ENCODE measurements at places on chromosomes 1 and 21.

DNA sequence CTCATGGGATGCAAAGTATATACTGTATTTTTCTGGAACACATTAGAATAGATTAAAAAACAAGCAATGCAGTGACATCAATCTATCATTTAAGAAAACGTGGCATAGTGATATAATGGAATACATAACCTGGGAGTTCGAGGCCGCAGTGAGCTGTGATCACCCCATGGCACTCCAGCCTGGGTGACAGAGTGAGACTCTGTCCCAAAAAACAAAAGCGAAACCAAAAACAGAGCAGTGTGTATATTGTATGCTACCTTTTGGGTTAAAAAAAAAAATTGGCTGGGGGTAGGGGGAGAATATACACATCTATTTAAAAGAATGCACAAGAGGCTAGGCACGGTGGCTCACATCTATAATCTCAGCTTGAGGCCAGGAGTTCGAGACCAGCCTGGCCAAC lies 13.5 kb downstream of the SLC2A1 start:
- DNase-seq = no peak

GRCh38 chr1:230141797-230142607 lies 75.0 kb downstream of the GALNT2 start:
- no peak for DNase-seq

- no peak for DNase-seq
Measured at GRCh38 chr1:28910379-28911115, 3.8 kb upstream of the EPB41 start.

- DNase-seq = no peak
Measured at GRCh38 chr1:184061396-184062003, 10.0 kb downstream of the TSEN15 start.

DNA sequence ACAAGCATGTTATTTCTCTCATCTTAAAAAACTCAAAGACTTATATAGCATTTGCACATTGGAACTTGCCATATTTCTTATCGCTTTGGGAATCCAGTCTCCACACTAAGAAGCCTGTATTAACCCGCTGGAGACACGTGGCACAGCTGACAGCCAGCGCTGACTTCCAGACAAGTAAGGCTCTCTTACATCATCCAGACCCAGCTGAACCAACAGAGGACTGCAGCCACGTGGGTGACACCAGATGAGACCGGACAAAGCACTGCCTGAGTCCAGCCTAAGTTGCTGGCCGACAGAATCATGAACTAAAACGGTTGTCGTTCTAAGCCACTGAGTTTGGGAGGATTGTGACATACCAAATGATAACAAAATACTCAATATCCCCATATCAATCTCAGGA lies 6.3 kb upstream of the CD247 start:
- no peak for DNase-seq

- DNase-seq = no peak
Measured at GRCh38 chr21:41226853-41227252, 58.9 kb downstream of the BACE2 start.

GRCh38 chr1:65231718-65232330 lies 77.5 kb upstream of the DNAJC6 start:
- DNase-seq = no peak

GRCh38 chr1:176949033-176949662 lies 215.4 kb downstream of the ASTN1 start:
- no peak for DNase-seq

GRCh38 chr1:23288671-23289070 lies 55.4 kb downstream of the HNRNPR start:
- no peak for DNase-seq

GRCh38 chr1:6445062-6445763 lies 20.6 kb downstream of the ESPN start:
- no peak for DNase-seq

- no peak for DNase-seq
Measured at GRCh38 chr1:171563675-171564074, 58.4 kb upstream of the MYOCOS start.

- DNase-seq = no peak
Measured at GRCh38 chr21:42190486-42190863, 28.5 kb upstream of the ABCG1 start.
